ENCODE measurements at places on chromosomes 12 and 14.
A peak's percentile ranks its signal among the peaks of the same experiment; 100 is the strongest.

DNA sequence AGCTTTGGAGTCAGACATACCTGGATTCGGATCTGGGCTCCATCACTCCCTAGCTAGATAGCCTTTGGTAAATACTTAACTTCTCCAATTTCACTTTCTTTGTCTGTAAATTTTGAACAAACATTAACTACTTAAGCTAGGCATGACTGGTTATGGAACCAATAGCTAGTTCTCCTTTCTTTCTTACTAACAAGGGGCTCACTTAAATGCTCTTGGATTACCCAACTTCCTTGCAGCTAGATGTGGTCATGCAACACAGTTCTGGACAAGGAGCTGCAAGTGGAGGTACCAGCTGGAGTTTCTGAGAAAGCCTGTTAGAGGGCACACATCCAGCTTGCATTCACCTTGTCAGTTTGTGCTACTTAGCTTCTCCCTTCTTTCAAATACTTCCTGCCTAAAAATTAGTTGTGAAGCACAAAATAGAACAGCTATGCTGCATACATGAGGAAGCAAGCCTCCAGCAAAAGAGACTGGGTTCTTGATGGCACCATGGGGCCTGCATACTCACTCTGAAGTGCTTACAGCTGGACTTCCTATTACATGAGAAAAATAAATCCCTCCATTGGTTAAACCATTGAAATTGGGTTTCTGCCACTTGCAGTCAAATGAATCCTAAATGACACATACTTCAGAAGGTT lies 210.1 kb upstream of the EEA1 start:
- DNase-seq: no peak

GRCh38 chr12:18882690-18883089 lies 144.8 kb downstream of the CAPZA3 start:
- no peak for DNase-seq

DNA sequence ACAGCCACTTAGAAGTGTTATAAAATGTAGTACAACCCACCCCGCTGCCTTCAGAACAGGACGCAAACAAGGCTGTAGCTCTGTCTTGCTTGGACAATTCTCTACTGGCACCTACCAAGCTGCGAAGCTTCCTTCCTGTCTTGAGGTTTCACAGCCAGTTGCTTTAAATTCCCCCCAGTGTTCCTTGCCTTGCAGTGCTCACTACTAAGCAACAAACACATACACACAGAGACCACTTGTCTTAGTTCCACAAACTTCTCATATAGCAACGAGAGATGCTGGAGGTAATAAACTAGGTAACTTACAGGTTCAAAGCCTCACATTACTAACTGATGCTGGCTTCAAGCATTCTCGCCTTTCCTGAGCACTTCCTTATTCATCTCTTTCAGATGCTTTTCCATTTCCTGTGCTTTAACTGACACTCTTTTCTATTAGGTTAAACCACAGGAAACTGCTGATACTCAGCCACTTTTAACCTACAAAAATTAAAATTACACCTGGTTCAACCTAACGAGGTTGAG lies 91.5 kb upstream of the PTGDR start:
- DNase-seq: peak; percentile 82

GRCh38 chr12:23221066-23221465 lies 596.1 kb downstream of the ETNK1 start:
- DNase-seq: no peak

GRCh38 chr12:85253853-85254252 lies 26.2 kb upstream of the ALX1 start:
- no peak for DNase-seq

GRCh38 chr12:104691721-104692556 lies 235.2 kb downstream of the CHST11 start:
- peak; percentile 34 for DNase-seq

DNA sequence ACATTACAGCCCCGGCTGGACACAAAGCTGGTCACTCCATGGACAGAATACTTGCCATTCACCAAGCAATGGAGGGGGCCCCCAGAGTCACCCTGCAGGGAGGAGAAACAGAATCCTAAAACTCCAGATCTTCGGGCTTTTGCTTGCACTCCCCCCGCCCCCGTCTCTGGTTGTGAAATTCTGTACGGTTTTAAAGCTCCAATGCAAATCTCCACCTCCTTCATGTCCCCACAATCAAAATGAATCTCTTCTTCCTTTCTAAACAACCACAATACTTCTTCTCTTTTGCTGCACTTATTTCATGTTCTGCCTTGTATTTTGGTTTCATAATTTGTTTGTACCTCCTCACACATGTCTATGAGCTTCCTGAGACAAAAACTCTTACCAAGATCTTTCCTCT lies 5.8 kb upstream of the BIN2 start:
- DNase-seq: no peak

- DNase-seq: no peak
Observed at GRCh38 chr14:58533446-58533845, 104.3 kb upstream of the DACT1 start.

- DNase-seq: no peak
Observed at GRCh38 chr12:66119870-66120241, 10.7 kb downstream of the LLPH start.

GRCh38 chr12:60191271-60191670 lies 595.4 kb downstream of the SLC16A7 start:
- DNase-seq: no peak
